Brain pericyte (primary cell): ENCODE measurements at places on chromosomes 1 and 21.

- no peak for DNase-seq
Observed at GRCh38 chr21:42653231-42654061, at the start of gene PDE9A. TSS of gene PDE9A (plus strand) at chr21:42653621. CDS start at chr21:42653815, 194 bp downstream.

GRCh38 chr21:20613654-20614053 lies 384.6 kb upstream of the NCAM2 start:
- no peak for DNase-seq

DNA sequence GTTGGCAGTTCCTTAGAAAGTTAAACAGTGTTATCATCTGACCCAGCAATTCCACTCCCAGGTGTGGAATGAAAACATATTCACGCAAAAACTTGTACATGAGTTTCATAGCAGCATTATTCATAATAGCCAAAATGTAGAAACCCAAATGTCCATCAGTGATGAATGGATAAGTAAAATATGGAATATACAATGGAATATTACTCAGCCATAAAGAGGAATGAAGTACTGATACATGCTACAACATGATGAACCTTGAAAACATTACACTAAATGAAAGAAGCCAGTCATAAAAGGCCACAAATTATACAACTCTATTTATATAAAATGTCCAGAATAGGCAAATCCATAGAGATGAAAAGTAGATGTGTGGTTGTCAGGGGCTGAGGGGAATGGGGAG lies 53.5 kb downstream of the RRAGC start:
- DNase-seq, result no peak

GRCh38 chr1:117631359-117632160 lies 25.7 kb downstream of the TENT5C start:
- no peak for DNase-seq

GRCh38 chr1:222084996-222085395 lies 343.1 kb upstream of the DUSP10 start:
- no peak for DNase-seq
